Cerebellar nuclear complex (tissue), 1 donor: ENCODE measurements at places on chromosomes 3 and 15.

DNA sequence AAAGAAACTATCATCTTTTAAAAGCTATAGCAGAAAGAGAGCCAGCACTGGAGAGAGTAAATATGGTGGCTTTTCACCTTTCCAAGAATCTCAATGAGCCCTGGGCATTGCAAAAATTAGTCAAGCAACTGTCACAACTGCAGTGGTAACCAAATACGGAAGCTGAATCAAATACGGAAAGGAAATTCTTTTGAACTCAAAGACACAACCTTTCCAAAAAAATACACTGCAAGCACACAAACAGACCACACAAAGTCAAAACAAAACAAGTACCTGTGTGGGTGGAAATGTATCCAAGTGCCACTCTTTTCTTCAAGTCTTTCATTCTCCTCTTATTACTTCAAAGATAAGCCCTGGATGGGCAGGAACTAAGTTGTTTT lies 17.6 kb downstream of the VGLL4 start:
- no peak for DNase-seq

- no peak for DNase-seq
Observed at GRCh38 chr15:44087578-44088465, 107.2 kb downstream of the FRMD5 start.

- no peak for DNase-seq
Observed at GRCh38 chr3:81245043-81245442, 516.4 kb downstream of the GBE1 start.

DNA sequence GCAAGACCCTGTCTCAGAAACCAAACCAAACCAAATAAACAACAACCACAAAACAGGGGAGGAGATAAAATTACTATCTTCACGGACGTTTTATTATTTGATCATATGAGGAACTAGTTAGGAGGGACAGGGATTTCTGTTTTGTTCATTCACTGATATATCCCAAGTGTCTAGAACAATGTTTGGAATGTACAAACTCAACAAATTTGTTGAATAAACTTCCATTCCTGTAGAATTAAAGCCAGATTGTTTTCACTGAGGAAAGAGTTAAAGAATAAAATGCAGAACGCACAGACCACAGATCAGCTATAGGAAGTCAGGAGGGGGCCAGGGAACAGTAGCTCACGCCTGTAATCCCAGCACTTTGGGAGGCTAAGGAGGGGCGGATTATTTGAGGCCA lies 6.5 kb upstream of the STRC start:
- DNase-seq = no peak

- no peak for DNase-seq
Observed at GRCh38 chr3:170270282-170270881, 48.2 kb downstream of the PRKCI start.

DNA sequence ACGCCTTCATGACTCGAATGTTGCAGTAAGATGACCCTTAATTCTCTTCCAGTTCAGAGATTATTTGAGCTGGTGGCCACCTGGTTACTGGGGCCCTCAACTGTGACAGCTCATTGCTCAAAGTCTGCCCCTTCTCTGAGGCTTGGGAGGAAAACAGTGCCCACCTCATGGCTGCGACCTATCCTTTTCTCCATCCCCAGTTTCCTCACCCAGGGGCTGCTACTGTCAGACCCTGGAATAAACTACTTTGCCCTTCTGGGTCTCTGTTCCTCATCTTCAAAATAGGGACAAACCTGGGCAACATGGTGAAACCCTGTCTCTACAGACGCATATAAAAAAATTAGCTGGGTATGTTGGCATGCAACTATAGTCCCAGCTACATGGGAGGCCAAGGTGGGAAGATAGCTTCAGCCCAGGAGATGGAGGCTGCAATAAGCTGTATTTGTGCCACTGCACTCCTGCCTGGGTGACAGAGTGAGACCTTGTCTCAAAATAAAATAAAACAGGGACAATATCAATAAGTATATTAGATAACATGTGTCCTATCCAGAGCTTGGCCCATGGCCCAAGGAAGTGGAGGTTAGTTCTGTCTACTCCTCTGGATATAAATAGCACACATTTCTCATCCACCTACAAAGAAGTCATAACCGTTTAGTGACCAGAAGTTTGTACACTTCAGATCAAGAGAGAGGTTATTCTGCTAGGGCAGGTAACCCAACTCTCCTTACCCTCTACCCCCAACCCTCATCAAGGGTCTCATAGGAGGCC lies 2.2 kb upstream of the RASL12 start:
- DNase-seq = no peak

GRCh38 chr15:49985463-49985862 lies 133.6 kb downstream of the ATP8B4 start:
- no peak for DNase-seq

- no peak for DNase-seq
Observed at GRCh38 chr3:53775018-53775417, 71.2 kb downstream of the CHDH start.

DNA sequence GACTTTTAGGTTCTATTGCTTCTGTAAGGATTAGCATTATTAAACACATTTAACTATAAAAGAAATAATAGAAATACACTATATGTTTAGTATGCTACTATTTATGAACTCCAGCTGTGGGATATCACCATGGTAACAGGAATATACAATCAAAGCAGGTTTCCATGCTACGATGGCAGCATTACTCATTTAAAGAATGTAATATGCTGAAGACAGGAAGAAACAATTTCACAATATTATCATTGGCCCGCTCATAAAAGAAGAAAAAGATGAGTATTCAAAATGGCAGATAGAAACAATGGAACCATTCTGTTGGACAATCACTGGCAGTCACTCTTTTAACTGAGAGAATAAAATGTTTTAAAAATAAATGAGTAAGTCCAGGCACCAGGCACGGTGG lies 153.4 kb downstream of the CBLB start:
- no peak for DNase-seq

- DNase-seq = no peak
Observed at GRCh38 chr3:141411251-141411771, 43.0 kb downstream of the ZBTB38 start.

- no peak for DNase-seq
Observed at GRCh38 chr3:134600685-134601463, 49.9 kb downstream of the KY start.
